B cell (primary cell): ENCODE measurements at places on chromosomes 7 and 10. TPM values are rescaled to one million over a fixed set of nuclear protein-coding genes. Genes with fewer than 3 reads are reported as not detected.

Gene KEL
- total RNA-seq, result 0.46 and 0.71 TPM in 2 replicates

Gene GLI3
- not detected in 2 replicates for total RNA-seq

Gene ICA1
- total RNA-seq, result not detected in 2 replicates

Gene SFTPA1
- not detected in 2 replicates for total RNA-seq

Gene RAB19
- 0.37 and 0.51 TPM in 2 replicates for total RNA-seq
